Lung (tissue), 17 donors: ENCODE measurements at places on chromosomes 12 and 14. TPM values are rescaled to one million over a fixed set of nuclear protein-coding genes. Genes with fewer than 3 reads are reported as not detected.
A peak's percentile ranks its signal among the peaks of the same experiment; 100 is the strongest.

GRCh38 chr12:6444704-6445688 lies at the start of gene CD27:
CD27 (plus strand) TSS chr12:6444955; CDS start chr12:6445096, 141 bp downstream.
- DNase-seq = no peak
- no peaks in the 10 kb centered on the region for H3K27me3 ChIP-seq
- H3K36me3 ChIP-seq = peaks cover 9% of the 10 kb centered on the region

DNA sequence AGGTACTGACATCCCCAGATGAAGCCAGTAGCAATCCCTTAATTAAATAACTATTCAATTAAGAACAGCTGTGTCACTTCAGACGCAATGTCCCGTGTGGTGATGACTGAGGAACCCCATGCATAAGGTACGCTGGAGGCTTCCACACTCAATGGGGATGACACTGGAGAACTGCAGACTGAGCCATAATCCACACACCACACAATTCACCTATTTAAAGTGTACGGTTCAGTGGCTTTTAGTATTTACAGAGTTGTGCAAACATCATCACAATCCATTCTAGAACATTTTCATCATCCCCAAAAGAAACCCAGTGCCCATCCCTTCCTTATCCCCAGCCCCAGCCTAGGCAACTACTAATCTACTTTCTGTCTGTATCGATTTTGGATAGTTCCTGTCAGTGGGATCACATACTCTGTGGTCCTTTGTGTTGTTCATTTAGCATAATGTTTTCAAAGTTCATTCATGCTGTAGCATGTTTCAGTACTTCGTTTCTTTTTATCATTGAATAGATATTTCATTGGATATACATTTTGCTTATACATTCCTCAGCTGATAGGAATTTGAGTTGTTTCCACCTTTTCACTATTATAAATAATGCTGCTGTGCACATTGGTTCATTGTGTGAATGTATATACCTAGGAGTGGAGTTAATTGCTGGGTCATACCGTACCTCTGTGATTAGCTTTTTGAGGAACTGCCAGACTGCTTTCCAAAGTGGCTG lies 61.1 kb downstream of the NINJ2 start:
- no peaks in the 10 kb centered on the region for H3K27me3 ChIP-seq
- H3K4me1 ChIP-seq = peaks cover 4% of the 10 kb centered on the region
- H3K36me3 ChIP-seq = no peaks in the 10 kb centered on the region
- H3K27ac ChIP-seq = no peak overlapping the region
- no peak overlapping the region for H3K4me3 ChIP-seq

DNA sequence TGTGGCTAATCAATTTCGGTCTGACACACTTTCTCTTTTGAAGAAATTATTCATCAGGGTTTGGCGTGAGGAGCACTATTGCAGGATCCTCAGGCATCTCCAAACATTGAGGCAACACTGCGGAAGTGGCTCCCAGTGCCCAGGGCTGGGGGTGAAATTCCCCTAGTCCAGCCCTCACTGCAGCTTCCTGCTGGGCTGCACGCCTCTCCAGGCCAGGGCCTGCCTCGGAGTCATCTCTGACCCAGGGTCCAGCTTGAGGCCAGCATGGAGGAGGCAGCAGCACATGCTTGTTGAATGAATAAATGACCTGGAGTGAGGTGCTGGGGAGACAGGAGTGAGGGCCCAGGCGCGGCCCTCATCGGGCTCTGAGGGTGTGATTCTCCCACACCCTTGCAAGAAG lies 36.0 kb upstream of the TDRD9 start:
- peaks cover 9% of the 10 kb centered on the region for H3K4me1 ChIP-seq
- H3K36me3 ChIP-seq = no peaks in the 10 kb centered on the region
- DNase-seq = no peak
- H3K27me3 ChIP-seq = no peaks in the 10 kb centered on the region

- no peaks in the 10 kb centered on the region for H3K27me3 ChIP-seq
- H3K4me1 ChIP-seq = no peaks in the 10 kb centered on the region
- no peaks in the 10 kb centered on the region for H3K36me3 ChIP-seq
- no peak overlapping the region for H3K27ac ChIP-seq
Measured at GRCh38 chr14:84819528-84819927, 710.4 kb upstream of the FLRT2 start.

DNA sequence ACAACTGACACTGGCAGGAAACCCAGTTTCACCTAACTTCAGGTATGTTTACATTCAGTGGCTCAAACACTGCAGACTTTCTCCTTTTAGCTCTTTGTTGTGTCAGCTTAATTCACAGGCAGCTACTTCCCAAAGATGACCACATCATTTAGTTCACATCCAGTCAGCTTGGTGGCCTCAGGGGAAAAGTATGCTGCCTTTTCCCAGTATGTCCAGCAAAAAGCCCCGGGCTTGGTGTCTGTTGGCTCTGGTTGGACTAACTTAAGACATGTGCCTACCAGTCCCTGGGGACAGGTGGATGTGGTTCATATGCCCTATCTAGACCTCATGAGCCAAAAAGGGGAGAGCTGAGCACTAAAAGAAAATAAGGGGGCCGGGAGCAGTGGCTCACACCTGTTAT lies 56.4 kb downstream of the GOLGA5 start:
- no peaks in the 10 kb centered on the region for H3K4me1 ChIP-seq
- H3K4me3 ChIP-seq = no peak overlapping the region
- H3K27me3 ChIP-seq = no peaks in the 10 kb centered on the region
- no peak for DNase-seq
- H3K27ac ChIP-seq = no peak overlapping the region

- no peak overlapping the region for H3K4me3 ChIP-seq
- DNase-seq = no peak
- no peak overlapping the region for H3K27ac ChIP-seq
- no peaks in the 10 kb centered on the region for H3K27me3 ChIP-seq
Measured at GRCh38 chr12:56216461-56216860, 5.3 kb downstream of the RNF41 start.

DNA sequence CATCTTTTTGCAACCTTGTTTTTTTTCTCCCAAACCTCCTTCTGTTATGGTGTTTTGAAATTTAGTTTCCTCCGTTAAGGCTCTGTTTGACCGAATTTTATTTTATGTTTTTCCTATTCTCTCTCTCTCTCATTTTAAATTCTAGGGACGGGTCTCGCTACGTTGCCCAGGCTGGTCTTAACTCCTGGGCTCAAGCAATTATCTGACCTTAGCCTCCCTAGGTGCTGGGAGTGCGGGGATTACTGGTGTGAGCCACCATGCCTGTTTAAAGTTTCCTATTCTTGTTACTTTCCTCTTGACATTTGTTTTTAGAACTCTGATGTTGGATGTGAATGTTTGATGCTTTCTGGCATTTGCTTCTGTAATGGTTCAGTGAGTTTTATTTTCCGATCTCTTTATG lies 1.0 kb downstream of the ZC3H14 start:
- H3K4me1 ChIP-seq = no peaks in the 10 kb centered on the region
- H3K4me3 ChIP-seq = peak overlapping the region; percentile 18
- no peak overlapping the region for H3K27ac ChIP-seq
- no peak for DNase-seq
- H3K36me3 ChIP-seq = peaks cover 17% of the 10 kb centered on the region

DNA sequence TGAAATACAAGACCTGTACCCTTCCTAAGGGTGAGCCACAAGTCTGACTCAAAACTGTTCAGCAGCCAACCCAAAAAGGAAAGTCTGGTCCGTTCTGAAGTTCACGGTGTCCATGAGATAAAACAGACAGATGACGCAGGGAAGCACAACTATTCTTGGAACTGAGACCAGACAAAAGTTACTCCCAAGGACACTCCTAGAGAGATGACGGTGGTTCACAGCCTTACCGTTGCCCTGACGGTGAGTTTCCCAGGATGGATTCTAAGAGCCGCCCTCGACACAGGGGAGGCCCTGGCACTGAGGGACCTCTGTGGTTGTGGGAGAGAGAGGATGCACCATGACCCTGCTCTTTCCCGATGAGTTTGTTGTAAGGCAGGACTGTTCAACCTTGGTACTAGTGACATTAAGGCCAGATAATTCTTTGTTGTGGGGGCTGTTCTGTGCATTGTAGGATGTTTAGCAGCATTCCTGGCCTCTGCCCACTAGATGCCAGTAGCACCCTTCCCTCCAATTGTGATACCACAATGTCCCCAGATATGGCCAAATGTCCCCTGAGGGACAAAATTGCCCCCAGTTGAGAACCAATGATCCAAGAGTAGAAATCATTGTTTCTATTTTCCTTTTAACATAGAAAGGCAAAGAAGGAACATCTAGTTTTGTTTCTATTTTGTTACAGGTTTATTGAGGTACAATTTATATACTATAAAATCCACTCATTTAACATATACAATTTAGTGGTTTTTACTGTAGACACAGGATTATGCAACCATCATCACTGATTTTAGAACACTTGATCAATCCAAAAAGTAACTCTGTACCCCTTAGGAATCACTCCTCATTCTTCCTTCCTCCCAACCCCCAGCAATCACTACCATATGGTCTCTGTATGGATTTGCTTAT lies 23.0 kb downstream of the OR10P1 start:
- H3K27ac ChIP-seq = no peak overlapping the region
- peak; percentile 46 for DNase-seq
- H3K4me3 ChIP-seq = no peak overlapping the region
- H3K36me3 ChIP-seq = no peaks in the 10 kb centered on the region
- no peaks in the 10 kb centered on the region for H3K4me1 ChIP-seq
- no peaks in the 10 kb centered on the region for H3K27me3 ChIP-seq

GRCh38 chr12:65602253-65602609 lies 222.1 kb upstream of the HMGA2 start:
- no peak overlapping the region for H3K4me3 ChIP-seq
- H3K27ac ChIP-seq = no peak overlapping the region
- no peak for DNase-seq
- H3K36me3 ChIP-seq = no peaks in the 10 kb centered on the region

DNA sequence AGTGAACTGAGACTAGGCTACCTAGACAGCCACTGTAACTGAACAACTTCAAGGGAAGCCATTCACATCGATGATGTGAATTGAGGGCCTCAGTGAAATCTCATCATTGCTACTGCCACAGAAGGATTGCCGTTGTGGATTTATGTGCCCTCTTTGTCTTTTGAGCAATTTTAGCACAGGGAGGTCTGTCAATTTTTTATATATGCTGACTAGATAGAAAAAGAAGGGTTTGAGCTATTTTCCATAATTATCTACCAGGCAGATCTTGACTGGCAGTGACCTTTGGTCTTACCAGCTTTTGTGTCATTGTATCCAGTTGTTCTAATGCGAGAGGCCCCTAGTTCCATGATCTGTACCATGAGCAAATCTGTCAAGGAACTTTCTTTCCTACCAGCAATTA lies 179.4 kb downstream of the ERC1 start:
- DNase-seq = no peak
- H3K4me3 ChIP-seq = no peak overlapping the region
- no peaks in the 10 kb centered on the region for H3K4me1 ChIP-seq

GRCh38 chr12:52600475-52600874 lies 788 bp downstream of the KRT72 start:
- no peaks in the 10 kb centered on the region for H3K4me1 ChIP-seq
- no peak overlapping the region for H3K4me3 ChIP-seq
- H3K36me3 ChIP-seq = no peaks in the 10 kb centered on the region
- H3K27me3 ChIP-seq = peaks cover 52% of the 10 kb centered on the region

DNA sequence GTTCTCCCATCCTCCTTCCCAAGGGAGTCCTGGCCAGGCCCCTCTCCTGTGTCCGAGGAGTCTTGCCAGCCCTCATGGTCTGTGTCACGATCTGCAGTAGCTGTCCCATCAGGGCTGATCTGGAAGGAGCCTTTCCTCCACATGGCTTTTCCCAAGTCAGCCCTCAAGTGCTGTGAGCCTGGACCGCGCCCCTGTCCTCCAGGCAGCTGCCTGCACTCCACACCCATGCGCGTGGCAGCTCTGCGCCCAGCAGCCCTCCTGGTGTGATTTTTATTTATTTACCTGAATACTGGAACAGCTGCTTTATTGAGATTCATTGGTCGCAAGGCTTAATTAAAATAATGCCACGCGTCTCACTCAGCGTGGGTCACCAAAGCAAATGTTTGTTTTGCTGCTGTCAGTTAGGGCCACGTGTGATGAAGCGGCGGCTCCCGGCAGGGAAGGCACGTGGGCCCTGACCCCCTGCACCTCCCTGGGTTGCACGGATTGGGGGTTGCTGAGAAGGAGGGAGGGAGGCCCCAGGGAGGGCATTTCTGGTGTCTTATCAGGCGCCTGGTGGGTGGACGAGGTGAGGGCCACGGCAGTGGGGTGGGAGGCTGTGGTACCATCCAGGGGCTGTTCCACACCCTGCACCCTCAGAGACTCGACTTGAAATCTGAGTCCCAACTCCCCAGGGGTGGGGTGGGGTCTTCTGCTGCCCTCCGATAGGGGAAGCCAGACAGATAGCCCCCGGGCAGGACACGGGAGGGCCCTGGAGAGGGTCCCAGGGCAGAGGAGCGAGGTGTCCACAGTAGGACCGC lies 206.3 kb upstream of the C14orf180 start:
- DNase-seq = no peak
- no peaks in the 10 kb centered on the region for H3K4me1 ChIP-seq
- no peaks in the 10 kb centered on the region for H3K27me3 ChIP-seq
- H3K27ac ChIP-seq = no peak overlapping the region
- H3K4me3 ChIP-seq = no peak overlapping the region
- H3K36me3 ChIP-seq = no peaks in the 10 kb centered on the region

GRCh38 chr14:104019029-104019428 lies 66.5 kb upstream of the ASPG start:
- no peak overlapping the region for H3K4me3 ChIP-seq
- H3K4me1 ChIP-seq = no peaks in the 10 kb centered on the region
- no peaks in the 10 kb centered on the region for H3K27me3 ChIP-seq
- DNase-seq = no peak
- peaks cover 2% of the 10 kb centered on the region for H3K36me3 ChIP-seq

- no peaks in the 10 kb centered on the region for H3K4me1 ChIP-seq
- no peak overlapping the region for H3K4me3 ChIP-seq
- H3K27me3 ChIP-seq = no peaks in the 10 kb centered on the region
Measured at GRCh38 chr12:66910366-66910974, 231.6 kb upstream of the GRIP1 start.

- H3K36me3 ChIP-seq = peaks cover 6% of the 10 kb centered on the region
- H3K27ac ChIP-seq = no peak overlapping the region
- H3K27me3 ChIP-seq = no peaks in the 10 kb centered on the region
- no peak for DNase-seq
Measured at GRCh38 chr14:50936016-50936340, 8.3 kb downstream of the PYGL start.

GRCh38 chr12:82436354-82436753 lies 78.0 kb downstream of the METTL25 start:
- no peaks in the 10 kb centered on the region for H3K27me3 ChIP-seq
- DNase-seq = no peak
- no peak overlapping the region for H3K27ac ChIP-seq
- no peak overlapping the region for H3K4me3 ChIP-seq
- H3K4me1 ChIP-seq = no peaks in the 10 kb centered on the region
- peaks cover 3% of the 10 kb centered on the region for H3K36me3 ChIP-seq

ABCC9 gene
- 12.7 TPM for total RNA-seq

DIO2 gene
- total RNA-seq = 1.4 TPM

DDN gene
- 0.12 TPM for total RNA-seq

FAM181A gene
- total RNA-seq = 3.2 TPM

ARHGEF25 gene
- 12.3 TPM for total RNA-seq

CDH24 gene
- 4.6 TPM for total RNA-seq

TSPAN11 gene
- 5.3 TPM for total RNA-seq

CDK4 gene
- 105 TPM for total RNA-seq

KCNK10 gene
- total RNA-seq = not detected

GDF11 gene
- 8.3 TPM for total RNA-seq
